ENCODE measurements at places on chromosomes 12 and 14.
A peak's percentile ranks its signal among the peaks of the same experiment; 100 is the strongest.

DNA sequence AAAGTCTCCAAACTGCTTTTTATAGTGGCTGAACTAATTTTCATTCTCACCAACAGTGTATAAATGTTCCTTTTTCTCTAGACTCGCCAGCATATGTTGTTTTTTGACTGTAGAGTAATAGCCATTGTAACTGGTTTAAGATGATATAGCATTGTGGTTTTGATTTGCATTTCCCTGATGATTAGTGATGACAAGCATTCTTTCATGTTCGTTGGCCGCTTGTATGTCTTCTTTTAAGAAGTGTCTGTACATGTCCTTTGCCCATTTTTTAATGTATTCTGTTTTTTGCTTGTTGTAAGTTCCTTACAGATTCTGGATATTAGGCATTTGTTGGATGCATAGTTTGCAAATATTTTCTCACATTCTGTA, 404.9 kb downstream of the FLRT2 start:
- no peak for DNase-seq

GRCh38 chr12:123085066-123085465, 65.8 kb downstream of the PITPNM2 start:
- no peak for DNase-seq

DNA sequence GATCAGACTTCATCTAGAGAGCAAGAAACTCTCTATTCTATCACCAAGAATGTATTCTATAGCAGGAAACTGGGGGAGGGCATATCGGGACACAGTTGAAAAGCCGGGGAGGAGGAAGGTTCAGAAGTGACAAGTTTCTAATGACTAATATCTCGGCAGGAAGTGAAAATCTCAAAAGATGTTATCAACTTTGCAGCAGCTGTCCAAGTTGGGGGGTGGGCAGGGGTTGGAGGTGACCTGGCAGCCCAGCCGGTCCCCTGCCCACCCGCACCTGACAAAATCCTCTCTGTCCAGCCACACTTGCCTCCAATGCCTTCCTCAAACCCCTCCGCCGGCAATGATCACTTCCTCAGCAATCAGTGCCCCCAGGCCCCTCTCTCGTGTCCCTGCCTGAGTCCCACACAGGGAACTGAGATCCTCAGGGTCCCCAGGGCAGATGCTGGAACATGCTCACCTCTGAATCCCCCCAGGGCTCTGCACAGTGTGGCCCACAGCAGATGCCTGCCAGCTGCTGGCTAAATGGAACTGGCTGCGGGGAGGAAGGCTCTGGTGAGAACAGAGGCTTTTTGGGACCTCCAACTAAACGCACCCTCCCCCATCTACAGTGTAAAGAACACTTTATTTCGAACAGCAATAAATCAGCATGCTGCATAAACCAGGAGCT, 43.9 kb downstream of the CCDC88C start:
- no peak for DNase-seq

DNA sequence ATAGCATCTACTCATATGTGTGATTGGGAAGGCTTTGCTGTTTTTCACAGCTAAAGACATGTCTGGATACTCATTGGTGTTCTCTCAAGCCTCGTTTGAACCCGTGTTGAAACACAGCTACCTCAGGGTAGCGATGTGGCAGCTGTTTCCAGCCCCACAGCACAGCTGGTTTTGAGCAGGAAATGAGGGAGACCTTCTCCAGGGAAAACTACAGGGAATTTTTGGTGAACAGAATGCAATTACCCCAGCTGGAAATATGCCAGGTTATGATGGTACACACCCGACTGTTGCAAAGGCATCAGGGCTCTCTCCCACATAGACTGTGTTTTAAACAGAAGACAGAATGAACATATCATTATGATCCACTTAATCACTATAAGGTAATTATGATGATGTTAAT, 828.9 kb downstream of the VRK1 start:
- no peak for DNase-seq

GRCh38 chr14:66322564-66322963, 163.6 kb upstream of the CCDC196 start:
- no peak for DNase-seq

GRCh38 chr12:95304673-95305198, 87.1 kb downstream of the VEZT start:
- no peak for DNase-seq

GRCh38 chr14:85125291-85125670, 404.7 kb upstream of the FLRT2 start:
- no peak for DNase-seq

- peak; percentile 81 for DNase-seq
Measured at GRCh38 chr14:77760381-77761204, at the start of gene SNW1. Gene SNW1, minus strand, starts transcription at chr14:77761156. Its CDS starts 29 bp downstream, at chr14:77761127.

DNA sequence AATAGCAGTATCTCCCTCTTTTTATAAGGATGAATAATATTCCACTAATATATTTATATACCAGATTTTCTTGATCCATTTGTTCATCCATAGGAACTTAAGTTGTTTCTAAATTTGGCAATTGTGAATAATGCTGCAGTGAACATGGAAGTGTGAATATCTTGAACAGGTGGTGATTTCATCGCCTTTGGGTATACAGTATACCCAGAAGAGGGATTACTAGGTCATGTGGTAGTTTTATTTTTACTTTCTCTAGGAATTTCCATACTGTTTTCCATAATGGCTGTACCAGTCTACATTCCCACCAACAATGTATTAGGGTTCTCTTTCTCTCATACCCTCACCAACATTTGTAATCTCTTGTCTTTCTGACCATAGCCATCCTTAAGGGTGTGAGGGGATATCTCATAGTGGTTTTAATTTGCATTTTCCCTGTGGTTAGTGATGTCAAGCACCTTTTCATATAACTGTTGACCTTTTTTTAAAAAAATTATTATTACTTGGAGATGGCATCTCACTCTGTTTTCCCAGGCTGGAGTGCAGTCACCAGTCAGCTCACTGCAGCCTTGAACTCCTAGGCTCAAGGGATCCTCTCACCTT, 20.5 kb downstream of the PPHLN1 start:
- no peak for DNase-seq

- no peak for DNase-seq
Measured at GRCh38 chr14:79395061-79395460, 816.2 kb downstream of the DIO2 start.

GRCh38 chr14:105290621-105291346, 10.0 kb downstream of the BRF1 start:
- no peak for DNase-seq

GRCh38 chr12:114776731-114777442, 92.9 kb upstream of the TBX3 start:
- no peak for DNase-seq

GRCh38 chr12:112969547-112970306, 8.6 kb upstream of the OAS2 start:
- no peak for DNase-seq

DNA sequence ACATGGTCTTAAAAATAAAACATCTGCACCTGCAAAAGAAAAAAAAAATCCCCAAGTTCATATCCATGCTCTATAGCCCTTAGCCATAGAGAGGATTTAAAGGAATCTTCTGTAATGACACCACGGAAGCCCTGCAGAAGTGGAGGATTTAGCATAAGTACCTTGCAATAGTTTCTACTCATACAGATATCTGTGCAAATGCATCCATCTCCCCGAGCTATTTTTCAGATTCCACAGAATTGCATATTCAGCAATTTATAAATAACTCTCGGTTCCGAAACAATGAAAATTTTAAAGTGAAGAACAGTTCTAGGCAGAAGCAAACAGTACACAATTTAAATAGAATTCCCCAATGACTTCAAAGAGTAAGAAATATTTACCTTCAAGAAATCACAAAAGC, 424 bp downstream of the IGF1 start:
- DNase-seq = no peak

GRCh38 chr12:69000540-69001243, 67.7 kb upstream of the CPM start:
- no peak for DNase-seq

DNA sequence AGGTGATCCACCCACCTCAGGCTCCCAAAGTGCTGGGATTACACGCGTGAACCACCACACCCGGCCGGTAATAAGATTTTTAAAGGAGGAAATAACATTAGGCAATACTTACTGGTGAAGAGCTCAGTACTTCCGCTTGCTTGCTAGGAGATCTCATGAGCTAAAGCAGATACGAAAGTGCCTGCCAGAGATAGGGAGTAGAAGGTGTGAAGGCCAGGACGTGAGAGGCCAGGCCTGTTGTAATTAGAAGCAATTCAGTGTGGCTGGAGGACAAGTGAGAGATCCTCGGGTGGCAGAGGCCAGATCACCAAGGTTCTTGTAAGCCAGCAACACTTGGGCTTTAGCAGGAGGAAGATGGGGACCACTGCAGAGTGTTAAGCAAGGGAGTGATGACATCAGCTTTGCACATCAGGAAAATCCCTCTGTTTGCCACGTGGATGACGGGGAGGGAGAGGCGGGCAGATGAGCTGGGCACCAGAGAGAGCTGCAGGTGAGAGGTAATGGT, 7.6 kb downstream of the TECPR2 start:
- no peak for DNase-seq

DNA sequence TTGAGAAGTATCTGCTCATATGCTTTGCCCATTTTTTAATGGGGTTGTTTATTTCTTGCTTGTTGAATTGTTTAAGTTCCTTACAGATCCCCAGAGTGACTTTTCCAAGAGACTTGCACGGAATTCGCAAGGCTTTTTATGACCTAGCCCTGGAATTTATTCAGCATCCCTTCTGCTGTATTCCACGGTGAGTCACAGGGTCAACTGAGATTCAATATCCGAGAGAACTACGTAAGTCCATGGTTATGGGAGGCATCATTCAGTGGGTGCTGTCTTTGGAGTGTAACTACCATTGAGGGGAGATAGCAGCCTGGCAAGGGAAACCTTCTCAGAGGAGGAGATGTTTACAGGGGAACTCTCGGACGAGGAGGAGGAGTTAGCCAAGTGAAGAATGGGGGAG, 20.9 kb upstream of the GPRC5A start:
- no peak for DNase-seq

- no peak for DNase-seq
Measured at GRCh38 chr12:8887285-8887715, 27.0 kb upstream of the PHC1 start.

DNA sequence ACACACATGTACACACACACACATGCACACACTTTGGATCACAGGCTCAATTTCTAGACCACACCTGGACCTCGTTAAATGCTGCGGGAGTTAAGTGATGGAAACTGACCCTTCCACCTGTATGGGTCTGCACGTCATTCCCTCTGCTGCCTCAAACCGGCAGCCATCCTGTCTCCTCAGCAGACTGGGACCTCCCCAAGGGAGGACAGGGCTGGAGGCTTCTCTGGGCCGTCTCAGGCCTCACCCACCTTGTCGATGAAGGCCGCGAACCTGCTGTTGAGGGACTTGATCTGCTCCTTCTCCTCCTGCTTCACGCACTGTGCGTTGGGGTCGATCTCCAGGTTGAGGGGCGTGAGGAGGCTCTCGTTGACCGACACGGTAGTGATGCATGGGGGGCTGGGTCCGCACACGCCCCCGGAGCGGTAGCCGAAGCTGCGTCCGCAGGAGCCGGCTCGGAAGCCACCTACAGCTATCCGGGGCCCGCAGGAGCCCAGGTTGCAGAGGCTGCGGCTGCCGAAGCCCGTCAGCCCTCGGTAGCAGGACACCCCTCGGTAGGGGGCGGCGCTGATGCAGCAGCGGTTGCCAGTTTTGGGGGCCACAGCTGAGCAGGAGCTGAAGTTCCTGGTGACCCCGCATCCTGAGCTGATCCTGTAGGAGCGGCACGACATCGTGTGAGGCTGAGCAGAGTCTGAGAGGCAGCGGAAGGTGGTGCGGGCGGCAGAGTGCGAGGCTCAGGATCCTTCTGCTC, at the start of gene KRT85:
Gene KRT85 (minus strand): TSS at position 744 of the 748 bp plus-strand sequence. CDS start 76 bp downstream, at position 668.
- DNase-seq = no peak

DNA sequence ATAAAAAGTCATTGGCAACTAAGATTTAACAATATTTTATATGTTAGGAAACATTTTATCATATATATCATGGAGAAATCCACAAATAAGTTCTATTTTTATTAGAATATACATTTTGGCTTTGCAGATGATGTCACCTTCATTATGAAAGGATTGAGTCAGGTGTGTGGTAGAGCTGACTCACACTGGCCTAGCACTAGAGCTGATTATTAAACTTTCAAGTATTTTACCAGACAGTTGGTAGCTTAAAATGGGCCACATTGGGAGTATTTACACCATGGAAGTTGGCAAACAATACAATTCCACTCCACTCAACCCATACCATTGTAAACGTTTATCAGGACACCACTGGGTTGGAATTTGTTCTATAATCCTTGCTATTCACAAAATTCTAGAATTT, 1036.6 kb downstream of the TRHDE start:
- no peak for DNase-seq

DNA sequence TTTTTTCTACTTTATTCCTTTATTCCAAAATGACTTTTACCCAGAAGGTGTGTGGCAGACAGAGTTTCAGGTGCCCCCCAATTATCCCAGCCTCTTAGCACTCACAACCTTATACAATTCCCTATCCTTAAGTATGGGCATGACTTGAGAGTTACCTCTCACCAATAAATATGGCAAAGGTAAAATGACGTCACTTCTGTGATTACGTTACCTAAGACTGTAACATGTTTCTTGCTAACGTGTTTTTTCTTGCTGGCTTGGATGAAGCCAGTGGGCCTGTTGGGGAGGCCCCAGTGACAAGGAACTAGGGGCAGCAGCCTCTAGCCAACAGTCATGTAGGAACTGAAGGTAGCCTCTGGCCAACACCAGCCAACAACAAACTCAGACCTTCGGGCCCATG, 13.3 kb upstream of the TUNAR start:
- no peak for DNase-seq

- DNase-seq = no peak
Measured at GRCh38 chr14:68470361-68470760, 322.5 kb downstream of the ZFP36L1 start.

DNA sequence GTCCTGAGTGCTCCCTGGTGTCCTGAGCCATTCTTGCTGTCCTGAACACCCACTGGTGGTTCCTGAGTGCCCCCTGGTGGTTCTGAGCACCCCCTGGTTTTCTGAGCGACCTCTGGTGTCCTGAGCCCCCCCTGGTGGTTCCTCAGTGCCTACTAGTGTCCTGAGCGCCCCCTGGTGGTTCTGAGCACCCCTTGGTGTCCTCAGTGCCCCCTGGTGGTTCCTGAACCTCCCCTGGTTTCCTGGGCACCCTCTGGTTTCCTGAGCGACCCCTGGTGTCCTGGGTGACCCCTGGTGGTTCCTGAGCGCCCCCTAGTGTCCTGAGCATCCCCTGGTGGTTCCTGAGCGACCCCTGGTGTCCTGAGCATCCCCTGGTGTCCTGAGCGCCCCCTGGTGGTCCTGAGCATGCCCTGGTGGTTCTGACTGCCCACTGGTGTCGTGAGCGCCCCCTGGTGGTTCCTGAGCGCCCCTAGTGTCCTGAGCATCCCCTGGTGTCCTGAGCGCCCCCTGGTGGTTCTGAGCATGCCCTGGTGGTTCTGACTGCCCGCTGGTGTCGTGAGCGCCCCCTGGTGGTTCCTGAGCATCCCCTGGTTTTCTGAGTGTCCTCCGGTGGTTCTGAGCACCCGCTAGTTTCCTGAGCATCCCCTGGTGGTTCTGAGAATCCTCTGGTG, 473.1 kb downstream of the TMEM121 start:
- peak; percentile 78 for DNase-seq
